ENCODE measurements at places on chromosomes 11 and 22.
A peak's percentile ranks its signal among the peaks of the same experiment; 100 is the strongest.

- no peak for DNase-seq
Observed at GRCh38 chr11:8317159-8317558, 53.5 kb upstream of the LMO1 start.

- no peak for DNase-seq
Observed at GRCh38 chr11:3942160-3942955, 86.9 kb downstream of the STIM1 start.

DNA sequence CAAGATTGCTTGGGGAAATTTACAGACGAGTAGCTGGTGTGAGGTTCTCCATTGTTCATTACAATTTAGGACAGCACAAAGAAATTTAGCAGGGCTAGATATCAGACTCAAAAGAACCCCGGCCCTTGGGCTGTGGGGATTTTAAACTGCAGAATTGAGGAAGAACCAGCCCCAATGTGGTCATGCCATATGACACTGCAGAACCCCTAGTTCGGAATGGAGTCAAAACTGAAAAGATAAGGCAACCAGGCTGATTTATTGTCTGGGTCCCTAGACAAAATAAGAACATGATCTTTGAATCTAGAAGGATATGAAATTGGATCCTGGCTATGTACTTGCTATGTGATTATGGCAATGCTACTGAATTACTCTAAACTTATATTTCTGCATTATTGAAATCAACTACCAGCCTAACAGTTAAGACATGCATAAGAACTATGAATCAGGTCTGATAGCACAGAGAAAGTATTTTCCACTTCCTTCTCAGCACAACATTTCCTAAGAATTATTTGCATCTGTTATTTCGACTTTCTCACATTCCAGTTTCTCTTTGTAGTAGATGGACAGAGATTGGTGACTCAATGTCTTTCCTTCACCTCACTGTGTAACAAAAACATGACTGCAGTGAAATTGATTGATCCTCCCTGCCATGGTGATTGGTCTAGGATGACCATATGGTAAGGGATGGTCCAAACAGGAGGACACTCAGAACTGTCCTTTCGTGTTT is 13.2 kb downstream of the MMP3 start:
- DNase-seq: no peak

DNA sequence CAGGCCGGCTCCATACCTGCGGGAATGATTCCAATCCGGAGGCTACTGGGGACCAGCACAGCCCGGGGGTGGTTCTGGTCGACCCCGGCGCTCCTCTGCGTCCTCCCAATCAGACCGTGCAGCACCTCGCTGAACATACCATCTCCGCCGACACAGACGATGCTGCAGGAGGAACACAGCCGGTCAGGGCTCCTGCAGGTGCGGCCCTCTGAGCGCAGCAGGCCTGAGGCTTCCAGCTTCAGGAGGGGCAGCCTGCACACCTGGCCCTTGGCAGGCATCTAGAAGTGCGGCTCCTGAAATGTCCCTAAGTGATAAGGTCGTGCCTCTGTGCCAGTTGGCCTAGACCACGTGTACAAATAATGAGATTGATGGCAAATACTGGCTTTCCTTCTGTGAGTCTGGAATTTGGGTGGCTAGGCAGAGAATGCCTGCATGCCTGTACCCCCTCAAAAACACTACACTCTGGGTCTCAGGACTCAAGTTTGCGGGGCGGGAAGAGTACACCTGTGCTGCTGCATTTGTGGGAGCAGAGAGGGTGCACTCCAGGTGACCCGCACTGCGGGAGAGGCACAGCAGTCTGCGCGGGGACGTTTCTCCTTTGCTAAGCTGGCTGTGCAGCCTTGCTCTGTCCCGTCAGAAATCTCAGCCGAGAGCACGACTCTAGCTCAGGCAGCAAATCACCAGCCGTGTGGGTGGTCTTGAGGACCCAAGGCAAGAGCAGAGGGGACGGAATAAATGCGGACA is 30.1 kb downstream of the CERK start:
- no peak for DNase-seq

DNA sequence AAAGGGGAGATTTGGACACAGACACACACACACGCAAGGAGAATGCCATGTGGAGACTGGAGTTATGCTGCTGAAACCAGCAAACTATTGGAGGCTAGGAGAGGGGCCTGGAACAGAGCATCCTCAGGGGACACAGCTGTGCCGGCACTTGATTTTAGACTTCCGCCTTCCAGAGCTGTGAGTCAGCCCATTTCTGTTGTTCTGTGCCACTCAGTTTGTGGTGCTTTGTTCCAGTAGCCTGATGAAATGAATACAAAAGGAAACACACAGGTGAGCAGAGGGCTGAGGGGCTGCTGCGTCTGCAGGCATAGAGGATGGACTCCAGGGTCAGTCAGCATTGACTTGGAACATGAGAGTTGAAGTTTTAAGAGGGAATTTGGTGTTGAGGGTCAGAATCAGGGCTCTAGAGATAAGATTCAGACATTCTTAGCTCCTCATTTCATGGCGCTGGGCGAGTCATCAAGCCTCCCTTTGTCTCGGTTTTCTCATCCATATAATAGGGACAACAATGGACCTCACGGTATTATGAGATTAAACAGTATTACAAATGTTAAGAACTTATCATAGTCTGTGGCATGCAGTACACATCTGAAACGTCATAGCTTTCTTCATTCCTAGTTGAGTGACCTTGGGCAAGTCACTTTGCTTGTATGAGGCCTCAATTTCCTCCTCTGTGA is 191.0 kb downstream of the MIAT start:
- no peak for DNase-seq

DNA sequence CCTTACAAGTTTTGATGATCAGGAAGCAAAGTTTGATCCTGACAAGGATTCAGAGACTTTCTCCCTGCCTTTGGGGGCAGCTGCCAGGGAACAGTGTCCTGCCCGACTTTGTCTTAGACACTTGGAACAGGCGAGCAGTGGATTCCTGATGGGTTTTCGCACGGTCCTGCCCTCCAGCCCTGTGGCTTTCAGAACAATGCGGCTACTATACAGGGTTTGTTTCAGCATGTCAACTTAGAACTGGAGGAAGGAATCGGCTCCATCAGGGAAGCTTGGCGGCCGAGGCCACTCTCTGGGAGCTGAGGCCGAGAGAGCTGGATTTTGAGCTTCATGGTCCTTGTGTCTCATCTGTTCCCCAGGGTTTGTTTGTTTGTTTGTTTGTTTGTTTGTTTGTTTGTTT is 11.5 kb downstream of the ANO1 start:
- DNase-seq: no peak

GRCh38 chr11:2869134-2869526 is 16.4 kb downstream of the CDKN1C start:
- DNase-seq: no peak

DNA sequence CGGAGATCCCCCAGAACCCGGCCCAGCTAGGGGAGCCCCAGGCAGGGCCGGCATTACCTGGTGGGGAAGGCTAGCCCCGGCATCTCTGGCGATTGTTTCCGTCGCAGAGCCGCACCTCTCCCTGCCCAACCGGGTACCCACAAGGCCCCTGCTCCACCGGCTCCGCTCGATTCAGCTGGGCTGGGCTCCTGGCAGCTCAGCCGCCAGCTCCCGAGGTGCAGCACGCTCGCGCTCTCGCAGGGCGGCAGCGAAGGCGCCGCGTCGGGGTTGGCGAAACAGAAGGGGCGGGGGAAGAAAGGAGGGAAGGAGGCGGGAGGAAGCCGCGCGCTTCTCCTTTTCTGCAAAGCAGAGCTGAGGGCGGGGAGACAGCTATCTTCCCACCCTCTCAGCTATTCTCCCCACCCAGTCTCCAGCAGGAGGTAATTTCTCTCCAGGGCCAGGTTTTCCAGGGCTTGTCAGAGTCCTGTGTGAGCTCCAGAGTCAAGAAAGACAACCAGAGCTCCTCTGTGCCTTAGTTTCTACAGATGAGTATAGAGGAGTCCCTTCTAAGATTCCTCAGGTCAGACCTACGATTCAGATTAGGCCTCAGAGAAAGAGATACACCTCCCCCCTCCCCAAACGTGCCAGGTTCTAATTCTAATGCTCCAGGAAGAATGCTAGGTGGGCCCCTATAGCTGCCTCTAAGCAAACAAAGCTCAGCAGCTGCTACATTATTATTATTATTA is 62.0 kb downstream of the PAK1 start:
- peak; percentile 71 for DNase-seq

GRCh38 chr11:133339495-133340140 is 192.7 kb downstream of the OPCML start:
- no peak for DNase-seq

GRCh38 chr22:40665312-40665711 is 14.0 kb upstream of the MCHR1 start:
- no peak for DNase-seq

GRCh38 chr11:95698676-95699557 is 90.7 kb downstream of the FAM76B start:
- no peak for DNase-seq

GRCh38 chr11:47099214-47099917 is 77.3 kb downstream of the ARFGAP2 start:
- DNase-seq: no peak

DNA sequence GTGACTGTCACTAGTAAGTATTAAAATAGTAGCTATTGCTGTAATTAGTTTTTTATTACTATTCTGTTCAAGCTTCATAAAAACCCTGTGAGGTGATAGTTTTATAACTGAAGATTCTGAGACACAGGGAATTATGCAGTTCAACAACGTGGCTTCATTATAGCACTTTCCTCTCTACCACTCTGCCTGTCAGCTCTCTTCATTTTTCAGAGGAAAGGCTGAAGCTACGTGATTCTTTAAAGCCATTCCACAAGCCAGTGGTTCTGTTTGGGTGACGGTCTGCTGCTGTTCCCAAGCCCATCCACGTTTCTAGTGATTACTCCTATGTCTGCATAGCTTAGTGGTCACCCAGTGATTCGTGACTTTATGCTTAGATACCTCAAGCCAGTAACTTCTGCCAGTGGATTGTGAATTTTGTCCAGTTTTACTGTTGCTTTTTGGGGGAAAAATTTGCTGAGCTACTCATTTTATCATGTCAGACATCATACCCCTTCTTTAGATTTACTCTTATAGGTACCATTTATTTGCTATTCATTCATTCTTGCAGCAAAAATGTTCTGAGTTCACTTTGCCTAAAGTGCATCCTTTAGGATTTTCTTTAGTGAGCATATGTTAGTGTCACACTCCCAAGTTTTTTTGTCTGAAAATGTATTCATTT is 59.8 kb downstream of the UVRAG start:
- DNase-seq: no peak

DNA sequence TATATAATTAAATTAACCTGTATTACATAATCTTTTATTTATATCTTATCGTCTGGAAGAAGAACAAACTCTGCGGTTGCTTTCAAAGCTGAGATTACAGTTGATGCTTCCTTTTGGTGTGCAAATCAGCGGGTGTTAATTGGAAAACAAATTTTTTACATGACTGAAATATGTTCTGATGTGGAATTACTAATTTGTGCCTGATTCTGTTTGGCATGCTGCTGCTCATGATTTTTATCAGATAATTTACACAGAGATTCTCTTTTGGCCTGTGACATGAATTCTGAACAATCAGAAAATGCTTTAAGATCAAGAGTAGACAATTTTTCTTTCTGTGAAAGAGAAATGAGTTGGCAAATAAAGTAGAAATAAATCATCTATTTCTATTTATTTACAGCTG is 510.8 kb downstream of the NELL1 start:
- no peak for DNase-seq

DNA sequence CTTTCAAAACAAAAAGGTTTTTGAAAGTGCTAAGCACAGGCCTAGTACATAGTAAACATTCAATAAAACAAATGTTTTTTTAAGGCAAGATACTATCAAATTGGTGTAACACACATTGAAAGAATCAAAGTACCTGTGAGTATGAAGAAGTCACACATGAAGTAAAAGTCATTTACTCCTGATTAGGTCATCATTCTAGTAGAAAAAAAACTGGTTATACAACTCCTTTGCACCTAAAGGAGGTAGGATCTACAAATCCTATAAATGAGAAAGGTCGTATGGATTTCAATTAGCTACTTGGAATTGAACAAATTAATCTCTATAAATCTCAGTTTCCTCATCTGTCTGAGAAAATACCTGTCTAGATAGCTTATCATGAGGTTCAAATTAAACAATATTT is 80.8 kb downstream of the SIK3 start:
- DNase-seq: no peak

- DNase-seq: no peak
Observed at GRCh38 chr11:66076561-66076960, 6.5 kb downstream of the PACS1 start.

DNA sequence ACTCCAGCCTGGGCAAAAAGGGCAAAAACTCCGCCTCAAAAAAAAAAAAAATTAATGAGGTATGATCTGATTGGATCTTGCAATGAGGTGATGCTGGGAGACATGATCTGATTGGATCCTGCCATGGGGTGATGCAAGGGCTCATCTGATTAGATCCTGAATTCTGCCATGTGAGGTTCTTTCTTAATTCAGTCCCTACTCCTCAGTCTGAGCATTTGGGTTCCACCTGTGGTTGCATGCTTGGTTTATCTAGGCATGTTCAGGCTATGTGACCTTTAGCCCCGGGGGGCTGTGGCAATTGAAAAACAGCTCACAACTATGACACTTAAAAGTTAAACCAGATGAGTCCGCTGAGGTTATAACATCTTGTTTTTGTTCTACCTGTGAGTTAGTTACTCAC is 4.8 kb upstream of the TRIM6 start:
- no peak for DNase-seq

DNA sequence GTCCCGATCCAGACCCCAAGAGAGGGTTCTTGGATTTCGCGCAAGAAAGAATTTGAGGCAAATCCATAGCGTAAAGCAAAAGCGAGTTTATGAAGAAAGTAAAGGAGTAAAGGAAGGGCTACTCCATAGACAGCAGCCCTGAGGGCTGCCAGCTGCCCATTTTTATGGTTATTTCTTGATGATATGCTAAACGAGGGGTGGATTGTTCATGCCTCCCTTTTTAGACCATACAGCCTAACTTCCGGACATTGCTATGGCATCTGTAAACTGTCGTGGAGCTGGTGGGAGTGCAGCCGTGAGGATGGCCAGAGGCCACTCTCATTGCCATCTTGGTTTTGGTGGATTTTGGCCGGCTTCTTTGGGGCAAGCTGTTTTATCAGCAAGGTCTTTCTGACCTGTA is 19.4 kb upstream of the SHANK3 start:
- DNase-seq: no peak

GRCh38 chr11:78140392-78141077 is 1.1 kb upstream of the ALG8 start:
- DNase-seq: no peak

GRCh38 chr11:119772641-119773415 is 43.8 kb upstream of the NECTIN1 start:
- DNase-seq: no peak

DNA sequence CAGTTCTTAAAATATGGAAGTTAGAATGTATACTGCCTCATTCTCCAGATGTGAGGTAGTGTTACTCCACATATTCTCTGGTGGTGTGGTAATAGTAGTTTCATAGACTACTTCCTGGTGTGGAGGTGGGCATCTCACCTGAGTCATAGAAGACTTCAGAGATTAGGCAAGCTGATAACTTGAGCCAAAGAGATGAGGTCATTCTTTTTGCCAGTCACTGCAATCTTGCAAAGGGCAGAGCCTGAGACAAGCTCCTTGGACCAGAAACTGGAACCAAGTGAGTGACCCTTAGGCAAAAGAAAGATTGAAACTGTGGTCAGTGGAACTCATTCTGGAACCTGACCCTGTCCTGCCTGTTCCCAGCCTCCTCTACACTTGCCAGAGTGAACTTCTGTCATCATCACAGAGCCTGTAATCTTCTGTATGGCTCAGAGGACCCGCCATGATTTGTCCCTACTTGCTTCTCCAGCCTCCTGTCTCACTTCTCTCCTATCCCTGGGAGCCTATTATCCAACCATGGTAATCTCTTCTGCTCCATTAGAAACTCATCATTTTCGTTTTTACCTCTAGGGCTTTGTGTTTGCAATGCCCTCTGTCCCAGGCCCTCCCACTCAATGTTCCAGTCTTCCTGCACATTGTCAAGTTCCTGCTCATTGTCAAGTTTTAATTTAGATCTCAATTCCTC is 10.6 kb upstream of the CCDC83 start:
- no peak for DNase-seq

All from CD4-positive, alpha-beta T cell (primary cell).